ENCODE measurements at places on chromosomes 7 and 10.

DNA sequence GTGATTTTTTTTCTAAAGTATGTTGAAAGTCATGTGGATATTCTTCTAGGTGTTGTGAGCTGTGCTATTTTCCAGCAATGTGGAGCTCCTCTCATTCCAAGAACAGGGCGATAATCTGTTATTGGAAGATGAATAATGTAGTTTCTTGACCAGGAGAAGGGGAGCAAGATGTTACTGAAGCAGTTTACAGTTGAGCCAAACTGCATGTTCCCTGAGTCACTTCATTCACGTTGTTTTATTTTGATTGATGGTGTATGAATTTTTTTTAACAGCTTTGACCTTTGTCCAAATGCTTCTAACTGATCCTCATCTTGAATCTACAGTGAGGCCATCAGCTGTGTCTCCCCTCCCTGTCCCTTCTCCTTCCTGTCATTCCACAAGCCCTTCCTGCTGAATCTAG lies 277.1 kb upstream of the KLF6 start:
- no peak for DNase-seq

- DNase-seq, result peak; percentile 80
Measured at GRCh38 chr7:149772241-149772955, 990 bp downstream of the ZNF467 start.

- DNase-seq, result no peak
Measured at GRCh38 chr10:127441350-127442219, 107.5 kb upstream of the NPS start.

GRCh38 chr7:124712017-124712416 lies 53.6 kb downstream of the GPR37 start:
- no peak for DNase-seq

GRCh38 chr10:127587668-127588365 lies 38.7 kb downstream of the NPS start:
- DNase-seq, result no peak

DNA sequence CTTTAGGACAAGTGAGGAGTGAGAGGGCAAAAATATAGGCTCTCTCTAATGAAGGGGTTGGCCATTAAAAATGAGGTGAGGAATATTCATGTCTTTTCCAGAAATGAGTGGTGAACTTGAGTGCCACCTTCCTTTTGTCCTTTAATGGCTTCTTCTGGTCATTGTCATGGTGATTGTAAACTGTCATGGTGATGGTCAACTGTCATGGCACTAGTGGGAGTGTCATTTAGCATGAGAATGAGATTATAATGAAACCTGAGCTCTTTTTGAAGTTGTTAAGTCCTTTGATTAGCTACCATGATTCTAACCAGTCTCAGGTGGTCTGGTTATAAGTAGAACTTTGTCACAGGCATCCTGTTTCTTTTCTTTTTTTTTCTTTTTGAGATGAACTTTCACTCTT lies 524.4 kb downstream of the NEBL start:
- no peak for DNase-seq

DNA sequence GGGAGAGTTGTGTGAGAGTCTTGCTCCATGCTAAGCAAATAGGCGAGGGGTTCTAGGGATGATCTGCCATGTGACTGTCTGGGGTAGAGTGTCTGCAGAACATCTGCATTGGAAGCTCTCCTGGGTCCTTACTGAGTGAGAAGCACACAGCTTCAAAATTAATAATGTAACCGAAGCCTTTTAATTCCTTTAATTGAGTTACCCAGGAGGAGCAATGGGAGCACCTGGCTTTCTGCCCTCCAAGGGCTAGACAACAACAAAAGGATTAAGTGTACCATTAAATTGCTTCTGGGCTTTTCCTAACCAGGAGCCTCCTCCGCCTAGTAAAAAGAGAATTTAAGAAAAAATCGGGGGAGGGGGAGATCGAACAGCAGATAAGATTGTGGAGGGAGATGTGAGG lies 102.0 kb upstream of the TBX20 start:
- DNase-seq, result peak; percentile 55

DNA sequence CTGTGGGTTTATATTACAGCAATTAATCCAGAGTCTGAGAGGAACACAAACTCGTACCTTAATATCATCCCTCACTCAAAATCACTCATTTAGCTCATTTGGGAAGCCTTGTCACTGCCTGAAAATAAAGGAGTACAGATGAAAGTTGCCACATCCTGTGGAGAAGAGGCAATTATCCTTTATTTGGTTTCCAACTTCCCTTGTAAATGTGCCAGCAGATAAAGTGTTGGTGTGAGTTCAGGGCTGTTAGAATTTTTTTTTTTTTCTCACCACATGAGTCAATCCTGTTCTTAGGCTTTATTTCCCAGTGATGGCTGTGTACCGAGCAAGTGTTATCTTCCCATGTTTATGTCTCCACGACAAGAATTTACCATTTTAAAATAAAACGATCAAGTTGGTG lies 99.0 kb upstream of the SMIM30 start:
- peak; percentile 89 for DNase-seq

- DNase-seq, result peak; percentile 29
Measured at GRCh38 chr10:11707624-11708350, 34.4 kb upstream of the ECHDC3 start.

DNA sequence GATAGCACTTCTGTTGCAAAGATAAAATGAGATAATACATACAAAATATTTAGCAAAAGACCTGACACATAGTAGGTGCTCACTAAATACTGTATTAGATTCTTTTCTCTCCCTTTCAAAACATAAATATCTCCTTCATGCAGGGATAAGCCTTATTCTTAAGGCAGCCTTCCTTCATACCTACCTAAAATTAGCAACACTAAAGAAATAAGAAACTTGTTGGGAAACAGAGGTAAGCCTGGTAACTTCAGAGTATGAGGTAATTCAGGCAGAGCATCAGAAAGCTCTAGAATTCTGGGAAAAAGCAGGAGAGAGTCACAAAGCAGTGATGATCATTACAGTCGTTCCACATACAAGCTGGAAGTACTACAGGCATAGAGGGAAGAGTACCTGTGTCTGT lies 15.2 kb downstream of the HIBADH start:
- DNase-seq, result no peak

DNA sequence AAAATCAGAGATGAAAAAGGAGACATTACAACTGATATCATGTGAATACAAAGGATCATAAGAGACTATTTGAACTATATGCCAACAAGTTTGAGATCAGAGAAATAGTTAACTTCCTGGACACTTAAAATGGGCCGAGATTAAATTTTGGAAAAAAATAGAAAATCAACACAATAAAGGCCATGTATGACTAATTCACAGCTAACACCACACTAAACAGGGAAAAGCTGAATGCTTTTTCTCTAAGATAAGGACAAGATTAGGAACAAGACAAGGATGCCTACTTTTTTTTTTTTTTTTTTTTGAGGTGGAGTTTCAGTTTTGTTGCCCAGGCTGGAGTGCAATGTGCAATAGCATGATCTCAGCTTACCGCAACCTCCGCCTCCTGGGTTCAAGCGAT lies 151.4 kb upstream of the MAGI2 start:
- no peak for DNase-seq

GRCh38 chr7:77222065-77222464 lies 22.4 kb upstream of the FGL2 start:
- DNase-seq, result no peak

DNA sequence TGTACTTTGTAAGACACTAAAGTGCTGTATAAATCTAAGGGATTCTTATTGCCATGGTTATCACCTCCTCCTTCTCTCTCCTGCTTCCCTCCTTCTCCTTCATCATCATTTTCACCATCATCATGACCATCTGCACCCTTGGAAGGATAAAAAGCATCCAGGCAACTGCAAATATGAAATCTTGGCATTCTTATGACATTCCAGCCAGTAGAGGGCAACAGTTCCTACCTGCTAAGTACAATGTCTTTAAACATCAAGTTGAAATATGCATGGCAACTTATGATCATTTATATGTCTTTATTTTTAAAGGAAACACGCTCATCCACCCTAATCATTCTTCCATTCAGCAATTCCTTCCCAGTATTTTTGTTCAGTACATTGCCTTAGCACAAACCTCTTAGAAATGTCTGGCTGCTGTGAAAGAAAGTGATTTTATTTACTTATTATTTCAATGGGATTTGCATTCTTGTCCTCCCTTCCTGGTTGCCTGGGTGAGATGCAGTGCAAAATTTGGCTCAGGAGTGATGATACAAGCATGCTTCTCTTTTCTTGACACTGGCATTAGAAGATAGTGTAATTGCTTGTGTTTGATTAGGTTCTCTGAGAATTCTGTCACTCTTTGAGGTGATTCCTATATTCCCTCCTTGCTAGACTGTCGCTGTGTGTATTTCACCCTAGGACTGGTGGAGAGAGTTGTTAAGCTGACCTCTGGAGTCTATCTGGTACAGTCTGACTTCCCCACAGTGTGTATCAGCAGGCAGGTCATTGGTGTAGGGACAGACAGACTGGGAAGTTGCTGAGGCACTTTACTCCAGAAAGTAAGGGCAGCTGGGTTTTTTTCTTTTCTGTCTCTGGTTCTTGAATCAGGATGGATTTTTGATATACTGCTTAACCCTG lies 188.5 kb upstream of the BMPER start:
- DNase-seq, result peak; percentile 36

All from NCI-H69 (cell line).